ENCODE measurements at places on chromosomes 4 and X. TPM values are rescaled to one million over a fixed set of nuclear protein-coding genes. Genes with fewer than 3 reads are reported as not detected.
A peak's percentile ranks its signal among the peaks of the same experiment; 100 is the strongest.

The GC gene
- not detected for total RNA-seq

DNA sequence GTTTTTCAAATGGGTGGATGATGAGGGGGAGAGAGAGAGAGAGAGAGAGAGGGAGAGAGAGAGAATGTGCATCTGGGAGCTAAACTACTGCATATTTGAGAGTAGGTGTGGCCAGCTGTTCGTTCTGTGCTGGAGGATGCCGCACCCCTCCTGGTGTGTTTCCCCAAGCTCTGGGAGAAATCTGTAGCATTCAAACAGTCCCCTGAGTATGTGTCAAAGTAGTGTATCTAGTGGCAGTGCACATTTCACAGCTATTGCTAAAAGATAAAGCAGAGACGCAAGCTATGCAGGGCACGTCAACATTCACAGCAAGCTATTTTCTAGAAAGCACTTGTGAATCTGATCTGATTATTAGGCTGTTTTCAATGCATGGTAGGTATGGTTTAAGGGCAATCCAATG lies 83.5 kb upstream of the LIMCH1 start:
- no peaks in the 10 kb centered on the region for H3K27me3 ChIP-seq
- H3K4me3 ChIP-seq: no peak overlapping the region
- H3K4me1 ChIP-seq: peaks cover 25% of the 10 kb centered on the region
- H3K27ac ChIP-seq: no peak overlapping the region
- 0 out of 2 replicates have a peak, but pooled peaks cover 3% of the 10 kb centered on the region for H3K36me3 ChIP-seq

- H3K36me3 ChIP-seq: no peaks in the 10 kb centered on the region
- no peak overlapping the region for H3K27ac ChIP-seq
- H3K4me1 ChIP-seq: no peaks in the 10 kb centered on the region
- H3K27me3 ChIP-seq: no peaks in the 10 kb centered on the region
Observed at GRCh38 chr4:45795135-45795534, 328.7 kb downstream of the GABRG1 start.

DNA sequence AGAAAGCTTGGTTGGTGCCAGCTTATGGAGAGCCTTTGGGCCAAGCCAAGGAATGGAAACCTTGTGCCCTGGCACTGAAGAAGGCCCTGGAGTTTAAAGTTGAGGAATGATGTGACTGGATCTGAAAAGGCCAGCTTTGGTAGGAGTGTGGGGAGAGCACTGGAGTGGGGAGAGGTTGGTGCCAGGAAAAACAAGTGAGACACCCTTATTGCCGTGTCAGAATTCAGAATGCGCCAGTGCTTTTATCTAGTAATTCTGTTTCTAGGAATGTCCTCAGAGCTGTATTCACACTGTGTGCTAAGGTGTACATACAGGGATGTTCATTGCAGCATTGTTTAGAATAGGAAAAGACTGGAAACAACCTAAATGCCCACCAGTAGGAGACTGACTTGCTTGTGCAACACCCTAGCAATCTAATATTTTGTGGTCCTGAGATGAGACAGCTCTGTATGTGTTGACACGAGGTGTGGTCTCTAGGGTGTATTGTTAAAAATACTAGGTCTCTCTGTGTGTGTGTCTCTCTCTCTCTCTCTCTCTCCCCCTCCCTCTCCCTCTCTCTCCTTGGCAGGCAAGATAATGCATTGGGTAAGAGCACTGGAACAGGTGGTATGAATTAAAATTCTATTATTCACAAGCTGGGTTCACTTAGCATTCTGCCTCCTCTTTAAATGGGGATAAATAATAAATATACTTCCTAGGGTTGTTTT lies 107.8 kb downstream of the GATB start:
- H3K27me3 ChIP-seq: no peaks in the 10 kb centered on the region
- no peaks in the 10 kb centered on the region for H3K36me3 ChIP-seq
- H3K27ac ChIP-seq: no peak overlapping the region
- no peaks in the 10 kb centered on the region for H3K4me1 ChIP-seq

The TNIP3 gene
- 0.63 TPM for total RNA-seq

The FAAH2 gene
- total RNA-seq: 8.2 TPM

GRCh38 chr4:84235126-84235944 lies 263.8 kb downstream of the NKX6-1 start:
- no peak for DNase-seq
- H3K27ac ChIP-seq: no peak overlapping the region
- no peaks in the 10 kb centered on the region for H3K27me3 ChIP-seq
- H3K4me3 ChIP-seq: no peak overlapping the region
- no peaks in the 10 kb centered on the region for H3K36me3 ChIP-seq

The ENOX2 gene
- total RNA-seq: 18.4 TPM

GRCh38 chr4:94603170-94603747 lies 151.5 kb downstream of the PDLIM5 start:
- no peaks in the 10 kb centered on the region for H3K4me1 ChIP-seq
- no peaks in the 10 kb centered on the region for H3K36me3 ChIP-seq
- no peak for DNase-seq
- H3K4me3 ChIP-seq: no peak overlapping the region
- H3K27ac ChIP-seq: no peak overlapping the region

DNA sequence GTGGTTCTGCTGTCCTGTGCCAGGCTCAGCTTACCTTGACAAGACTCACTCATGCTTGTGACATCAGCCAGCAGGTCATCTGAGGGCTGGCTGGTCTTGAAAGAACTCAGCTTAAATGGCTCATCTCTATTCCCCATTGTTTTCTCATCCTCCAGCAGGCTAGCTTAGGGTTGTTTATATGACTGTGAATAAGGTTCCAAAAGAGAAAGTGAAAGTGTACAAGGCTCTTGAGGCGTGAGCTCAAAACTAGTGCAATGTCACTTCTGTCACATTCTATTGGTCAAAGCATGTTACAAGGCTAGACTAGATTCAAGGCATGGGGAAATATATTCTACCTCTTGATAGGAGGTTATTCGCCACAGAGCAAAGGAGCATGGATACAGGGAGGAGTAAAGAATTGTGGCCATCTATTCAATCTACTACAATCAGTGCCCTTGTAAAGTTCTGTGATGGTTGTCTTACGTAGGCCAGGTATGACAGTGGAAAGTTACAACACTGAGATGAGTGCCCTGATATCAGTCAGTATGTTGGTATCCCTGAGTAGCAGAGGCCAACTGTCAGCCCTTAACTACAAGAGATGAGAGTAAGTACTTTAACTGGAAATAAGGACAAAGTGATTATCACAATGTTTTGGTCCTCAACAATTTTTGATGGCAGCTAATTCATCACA lies 19.8 kb upstream of the TMLHE start:
- no peak overlapping the region for H3K27ac ChIP-seq
- H3K4me3 ChIP-seq: no peak overlapping the region
- no peaks in the 10 kb centered on the region for H3K27me3 ChIP-seq
- no peaks in the 10 kb centered on the region for H3K36me3 ChIP-seq
- no peaks in the 10 kb centered on the region for H3K4me1 ChIP-seq

The HSD17B13 gene
- not detected for total RNA-seq

DNA sequence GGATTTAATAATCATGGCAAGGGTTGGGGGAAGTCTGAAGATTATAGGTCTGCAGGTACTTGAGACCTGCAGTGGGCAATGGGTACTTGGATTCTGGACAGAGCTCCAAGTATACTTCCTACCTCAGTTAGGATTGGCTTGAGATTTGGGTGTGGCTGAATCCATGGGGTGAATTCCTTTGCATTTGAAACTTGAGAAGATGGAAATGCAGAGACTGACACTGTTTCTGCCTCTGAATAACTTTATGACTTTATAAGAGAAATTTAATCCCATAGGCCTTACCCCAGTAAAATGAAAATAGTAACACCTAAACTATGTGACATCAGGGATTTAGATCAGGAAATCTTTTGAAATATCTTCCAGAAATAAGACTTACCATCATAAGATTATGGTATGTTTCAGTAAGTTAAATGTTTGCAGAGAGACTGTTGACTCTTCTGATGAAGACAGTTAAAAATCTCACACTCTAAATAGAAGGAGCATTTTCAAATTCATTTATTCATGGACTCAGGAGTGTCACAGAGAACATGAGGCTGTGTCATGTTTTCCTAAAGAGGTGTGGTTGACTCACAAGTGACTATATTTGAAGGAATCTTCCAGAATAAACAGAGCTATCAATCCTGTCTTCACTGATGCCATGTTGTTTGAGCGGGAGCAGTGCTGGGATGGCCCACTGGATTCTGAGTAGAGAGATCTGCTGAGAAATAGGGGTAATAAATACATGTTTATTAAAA lies 513.5 kb upstream of the NR3C2 start:
- no peaks in the 10 kb centered on the region for H3K36me3 ChIP-seq
- no peak overlapping the region for H3K4me3 ChIP-seq
- 0 out of 2 replicates have a peak overlapping the region, but pooled peaks have one; percentile 39 for H3K27ac ChIP-seq
- H3K4me1 ChIP-seq: peaks cover 16% of the 10 kb centered on the region
- no peaks in the 10 kb centered on the region for H3K27me3 ChIP-seq
- no peak for DNase-seq

DNA sequence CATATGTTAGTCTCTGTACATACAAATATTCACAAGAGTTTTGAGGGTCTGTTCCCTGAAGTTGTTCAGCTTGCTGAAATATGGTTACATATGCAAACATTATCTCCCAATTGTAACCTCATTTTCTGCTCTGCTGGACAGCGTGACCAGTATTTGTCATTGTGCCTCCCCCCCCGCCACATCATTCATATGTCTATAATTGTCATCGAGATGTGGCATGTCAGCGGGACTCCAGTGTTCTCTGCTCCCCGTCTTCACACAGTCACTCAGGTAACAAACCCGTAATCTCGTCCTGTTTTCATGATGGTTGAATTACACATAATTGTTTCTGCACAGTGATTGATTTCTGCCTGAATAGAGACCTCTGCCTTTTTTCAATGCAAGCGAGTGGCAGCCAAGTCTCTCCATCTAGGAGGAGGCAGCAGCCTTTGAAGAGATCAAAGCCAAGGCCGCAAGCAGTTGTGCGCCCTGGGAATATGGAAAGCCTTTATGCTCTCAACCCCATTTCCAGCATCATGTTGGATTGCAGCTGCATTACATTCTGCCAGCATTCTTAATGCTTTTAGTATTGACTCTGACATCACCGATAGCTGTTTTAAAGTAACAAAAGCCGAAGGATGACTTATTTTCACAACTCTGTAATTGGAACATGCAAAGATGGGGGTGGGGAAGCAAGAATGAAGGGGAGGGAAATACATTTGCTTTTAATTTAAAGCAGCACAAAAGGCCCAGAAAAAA lies 27.4 kb downstream of the LEF1 start:
- H3K36me3 ChIP-seq: no peaks in the 10 kb centered on the region
- H3K27me3 ChIP-seq: no peaks in the 10 kb centered on the region

The SOD3 gene
- total RNA-seq: 6.3 TPM

- H3K4me3 ChIP-seq: no peak overlapping the region
- no peak overlapping the region for H3K27ac ChIP-seq
- no peaks in the 10 kb centered on the region for H3K36me3 ChIP-seq
- peak; percentile 64 for DNase-seq
- H3K4me1 ChIP-seq: no peaks in the 10 kb centered on the region
Observed at GRCh38 chr4:145609481-145610427, 9.4 kb upstream of the MMAA start.

The PLA2G12A gene
- 36.3 TPM for total RNA-seq

DNA sequence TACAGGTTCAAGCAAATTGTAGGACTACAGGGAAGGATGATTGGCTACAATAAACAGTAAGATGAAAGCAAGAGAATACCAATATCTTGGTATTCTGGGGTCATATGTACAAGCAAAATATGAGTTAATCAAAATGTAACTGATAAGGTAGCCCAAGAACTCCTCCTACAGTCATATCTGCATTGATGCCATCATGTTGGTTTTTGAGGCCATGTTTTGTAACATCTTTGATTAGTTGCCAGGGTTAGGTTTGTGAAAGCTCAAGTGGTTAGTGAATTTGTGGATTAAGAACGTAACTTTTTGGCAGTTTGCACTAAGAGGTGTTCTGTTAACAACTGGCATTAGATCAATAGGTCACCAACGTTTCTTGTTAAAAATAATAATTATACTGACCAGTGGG lies 59.6 kb downstream of the USP9X start:
- H3K4me1 ChIP-seq: no peaks in the 10 kb centered on the region
- no peak for DNase-seq
- H3K27me3 ChIP-seq: no peaks in the 10 kb centered on the region
- H3K4me3 ChIP-seq: no peak overlapping the region
- no peaks in the 10 kb centered on the region for H3K36me3 ChIP-seq

- H3K4me3 ChIP-seq: no peak overlapping the region
- H3K36me3 ChIP-seq: no peaks in the 10 kb centered on the region
Observed at GRCh38 chrX:153772316-153773217, 8.3 kb upstream of the SRPK3 start.

The CCDC149 gene
- total RNA-seq: 8.1 TPM

- H3K4me3 ChIP-seq: no peak overlapping the region
- H3K36me3 ChIP-seq: no peaks in the 10 kb centered on the region
- no peaks in the 10 kb centered on the region for H3K4me1 ChIP-seq
Observed at GRCh38 chr4:171956678-171957077, 143.5 kb downstream of the GALNTL6 start.
